Esophagus squamous epithelium (tissue), 5 donors: ENCODE measurements at places on chromosomes 11 and 22. TPM values are rescaled to one million over a fixed set of nuclear protein-coding genes. Genes with fewer than 3 reads are reported as not detected.
A peak's percentile ranks its signal among the peaks of the same experiment; 100 is the strongest.

DNA sequence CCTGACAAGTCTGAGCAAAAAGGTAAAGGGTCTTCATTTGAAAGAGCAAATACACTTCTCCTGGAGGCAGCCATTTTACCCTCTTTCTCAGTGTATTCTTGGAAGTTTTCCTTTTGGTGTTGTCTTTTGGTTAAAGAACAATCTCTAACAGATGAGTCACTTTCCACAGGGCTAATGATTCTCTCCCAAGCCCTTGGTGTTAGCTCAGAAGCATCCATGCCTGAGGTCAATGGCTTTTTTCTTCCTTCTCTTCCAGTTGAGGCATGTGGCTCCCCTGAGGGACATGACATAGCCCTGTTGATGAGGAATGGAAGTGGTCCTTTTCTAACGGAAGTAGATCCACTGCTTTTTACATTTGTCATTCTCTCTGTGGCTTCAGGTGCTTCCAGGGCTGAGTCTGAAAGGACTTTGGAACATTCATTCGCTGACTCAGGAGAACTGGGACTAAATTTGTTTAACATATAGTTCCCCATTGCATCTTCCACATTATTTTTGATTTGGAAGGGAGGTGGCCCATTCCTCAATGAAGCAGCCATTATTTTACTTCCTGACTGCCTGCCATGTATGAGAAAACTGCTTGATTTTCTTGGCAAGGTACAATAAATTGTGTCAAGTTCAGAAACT lies 13.8 kb upstream of the POGLUT3 start:
- no peaks in the 10 kb centered on the region for H3K27me3 ChIP-seq
- H3K36me3 ChIP-seq: no peaks in the 10 kb centered on the region
- H3K27ac ChIP-seq: no peak overlapping the region
- H3K4me3 ChIP-seq: no peak overlapping the region

DNA sequence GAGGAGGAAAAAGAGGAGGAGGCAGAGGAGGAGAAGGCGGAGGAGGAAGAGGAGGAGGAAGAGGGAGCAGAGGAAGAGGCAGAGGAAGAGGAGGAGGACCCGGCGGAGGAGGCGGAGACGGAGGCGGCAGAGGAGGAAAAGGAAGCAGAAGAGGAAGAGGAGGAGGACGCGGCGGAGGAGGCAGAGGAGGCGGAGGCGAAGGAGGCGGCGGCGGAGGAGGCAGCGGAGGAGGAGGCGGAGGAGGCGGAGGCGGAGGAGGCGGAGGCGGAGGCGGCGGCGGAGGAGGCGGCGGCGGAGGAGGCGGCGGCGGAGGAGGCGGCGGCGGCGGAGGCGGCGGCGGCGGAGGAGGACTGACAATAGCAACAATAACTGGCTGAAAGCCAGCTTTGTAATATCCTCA lies 616.6 kb downstream of the TBC1D22A start:
- H3K36me3 ChIP-seq: no peaks in the 10 kb centered on the region
- H3K4me1 ChIP-seq: no peaks in the 10 kb centered on the region

DNA sequence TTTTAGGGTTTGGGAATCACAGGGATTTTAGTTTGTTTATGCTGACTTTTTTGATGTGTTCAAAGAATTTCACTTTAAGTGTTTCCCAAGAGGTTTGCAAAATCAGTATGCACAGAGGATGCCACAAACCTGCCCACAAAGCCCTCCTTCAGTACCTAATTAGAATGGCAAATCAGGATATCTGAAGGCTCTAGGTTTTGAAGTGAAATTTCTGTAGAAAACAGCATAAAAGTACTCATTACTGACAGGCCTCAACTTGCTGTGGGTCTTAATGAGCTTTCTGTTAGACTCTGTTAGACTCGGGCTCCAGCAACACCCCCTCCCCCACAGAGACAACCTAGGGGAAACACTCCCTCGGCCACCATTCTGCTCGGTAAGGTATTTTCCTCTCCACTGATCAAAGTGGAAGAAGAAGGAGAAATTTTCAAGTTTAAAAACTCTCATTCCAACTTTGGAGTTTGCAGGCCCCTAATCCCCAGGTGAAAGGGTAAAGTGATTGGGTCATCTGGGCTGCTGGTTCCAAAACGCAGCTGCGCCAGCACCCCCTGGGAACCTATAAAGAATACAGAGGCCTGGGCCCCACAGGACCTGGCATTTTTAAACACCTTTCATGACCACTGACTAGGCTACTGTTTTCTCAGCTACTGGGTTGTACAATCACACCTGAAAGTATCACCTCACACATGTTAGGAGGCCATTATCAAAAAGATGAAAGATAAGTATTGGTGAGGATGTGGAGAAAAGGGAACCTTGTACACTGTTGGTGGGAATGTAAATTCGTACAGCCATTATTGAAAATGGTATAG lies 67.5 kb downstream of the PLEKHA7 start:
- H3K4me3 ChIP-seq: no peak overlapping the region
- no peaks in the 10 kb centered on the region for H3K4me1 ChIP-seq
- no peak for DNase-seq
- H3K36me3 ChIP-seq: no peaks in the 10 kb centered on the region
- no peak overlapping the region for H3K27ac ChIP-seq
- no peaks in the 10 kb centered on the region for H3K27me3 ChIP-seq

DNA sequence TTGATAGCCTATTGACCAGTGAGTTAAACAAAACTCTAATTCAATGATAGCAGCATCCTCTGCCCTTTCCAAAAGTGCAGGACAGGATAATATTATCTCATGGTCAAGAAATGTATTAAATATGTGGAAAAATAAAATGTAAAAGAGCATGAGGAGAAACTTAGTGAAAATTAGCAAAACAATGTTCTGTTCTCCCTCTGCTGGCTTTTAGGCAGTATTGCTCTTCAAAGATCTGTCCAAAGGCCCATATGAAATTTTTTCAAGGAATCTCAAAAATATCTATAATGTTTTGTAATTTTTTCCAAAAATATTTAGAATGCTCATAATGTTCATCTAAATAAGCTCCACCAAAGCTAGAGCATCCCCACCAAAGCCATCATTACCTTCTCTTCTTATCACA lies 8.3 kb upstream of the ARL14EP start:
- H3K36me3 ChIP-seq: no peaks in the 10 kb centered on the region
- no peaks in the 10 kb centered on the region for H3K4me1 ChIP-seq
- H3K27ac ChIP-seq: no peak overlapping the region
- no peak overlapping the region for H3K4me3 ChIP-seq

GRCh38 chr11:12725055-12725862 lies 51.0 kb downstream of the TEAD1 start:
- H3K4me1 ChIP-seq: peaks cover 85% of the 10 kb centered on the region
- no peak overlapping the region for H3K4me3 ChIP-seq
- H3K36me3 ChIP-seq: no peaks in the 10 kb centered on the region
- H3K27me3 ChIP-seq: no peaks in the 10 kb centered on the region
- DNase-seq: no peak
- peak overlapping the region; percentile 91 for H3K27ac ChIP-seq

GRCh38 chr11:898540-899190 lies 11.9 kb downstream of the CHID1 start:
- H3K27me3 ChIP-seq: no peaks in the 10 kb centered on the region
- peaks cover 49% of the 10 kb centered on the region for H3K36me3 ChIP-seq

DNA sequence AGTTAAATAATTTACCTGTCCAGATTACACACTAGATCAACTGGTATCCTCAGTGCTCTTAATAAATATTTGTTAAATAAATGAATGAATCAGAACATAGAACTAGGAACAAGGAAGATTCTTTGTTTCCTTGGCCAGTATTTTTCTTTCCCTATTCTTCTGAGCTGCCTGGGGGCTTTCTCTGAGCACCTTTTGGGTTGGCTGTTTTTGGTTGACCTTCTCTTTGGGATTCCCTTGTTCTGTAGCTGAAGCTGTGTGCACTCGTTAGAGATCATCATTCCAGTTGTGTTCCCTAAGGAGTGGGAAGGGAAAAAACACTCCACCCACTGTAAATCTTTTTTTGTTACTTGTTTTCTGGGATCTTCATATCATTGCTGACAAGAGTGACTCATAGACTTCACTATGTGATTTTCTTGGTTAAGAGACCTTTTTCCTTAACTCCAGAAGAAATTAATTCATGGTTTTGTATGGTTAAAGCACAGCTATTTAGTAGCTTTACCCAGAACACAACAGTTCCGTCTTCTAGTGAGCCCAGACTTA lies 84.3 kb downstream of the STIM1 start:
- H3K27me3 ChIP-seq: no peaks in the 10 kb centered on the region
- H3K4me3 ChIP-seq: no peak overlapping the region
- peaks cover 96% of the 10 kb centered on the region for H3K4me1 ChIP-seq
- H3K36me3 ChIP-seq: no peaks in the 10 kb centered on the region
- DNase-seq: no peak

GRCh38 chr11:57403802-57404147 lies 13.3 kb upstream of the PRG2 start:
- no peak for DNase-seq
- H3K27ac ChIP-seq: no peak overlapping the region
- H3K4me3 ChIP-seq: no peak overlapping the region
- H3K27me3 ChIP-seq: no peaks in the 10 kb centered on the region

DNA sequence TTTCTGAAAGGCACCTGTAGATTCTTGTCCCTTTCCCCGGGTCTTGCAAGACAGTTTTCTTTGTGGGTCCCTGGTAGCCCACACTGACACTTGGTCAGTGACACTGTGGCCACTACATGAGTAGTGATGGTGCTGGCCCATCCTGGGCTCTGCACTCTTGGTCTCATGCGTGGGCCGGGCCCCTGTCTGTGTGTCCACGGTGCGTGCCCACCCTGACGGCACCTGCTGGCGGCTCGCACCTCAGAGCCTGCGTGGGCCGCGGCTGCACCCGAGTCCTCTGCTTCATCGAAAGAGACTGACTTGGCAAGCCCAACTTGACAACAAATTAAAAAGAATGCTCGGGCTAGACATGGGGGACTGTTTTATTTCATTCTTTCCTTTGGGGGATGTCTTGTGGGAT lies 37.5 kb downstream of the ADAMTS15 start:
- no peak overlapping the region for H3K4me3 ChIP-seq
- DNase-seq: no peak
- no peaks in the 10 kb centered on the region for H3K36me3 ChIP-seq
- H3K4me1 ChIP-seq: no peaks in the 10 kb centered on the region
- H3K27me3 ChIP-seq: no peaks in the 10 kb centered on the region

- no peak overlapping the region for H3K4me3 ChIP-seq
- H3K4me1 ChIP-seq: peaks cover 5% of the 10 kb centered on the region
- no peak overlapping the region for H3K27ac ChIP-seq
- no peak for DNase-seq
These were observed 18.0 kb upstream of the IL17REL start for GRCh38 chr22:50030297-50031188.

GRCh38 chr11:27524155-27524554 lies 17.6 kb upstream of the LIN7C start:
- no peaks in the 10 kb centered on the region for H3K27me3 ChIP-seq
- no peak for DNase-seq
- peak overlapping the region; percentile 80 for H3K27ac ChIP-seq
- no peak overlapping the region for H3K4me3 ChIP-seq

GRCh38 chr11:94803491-94803890 lies 35.3 kb downstream of the AMOTL1 start:
- peaks cover 13% of the 10 kb centered on the region for H3K36me3 ChIP-seq
- no peaks in the 10 kb centered on the region for H3K27me3 ChIP-seq
- peaks cover 10% of the 10 kb centered on the region for H3K4me1 ChIP-seq
- H3K4me3 ChIP-seq: no peak overlapping the region

DNA sequence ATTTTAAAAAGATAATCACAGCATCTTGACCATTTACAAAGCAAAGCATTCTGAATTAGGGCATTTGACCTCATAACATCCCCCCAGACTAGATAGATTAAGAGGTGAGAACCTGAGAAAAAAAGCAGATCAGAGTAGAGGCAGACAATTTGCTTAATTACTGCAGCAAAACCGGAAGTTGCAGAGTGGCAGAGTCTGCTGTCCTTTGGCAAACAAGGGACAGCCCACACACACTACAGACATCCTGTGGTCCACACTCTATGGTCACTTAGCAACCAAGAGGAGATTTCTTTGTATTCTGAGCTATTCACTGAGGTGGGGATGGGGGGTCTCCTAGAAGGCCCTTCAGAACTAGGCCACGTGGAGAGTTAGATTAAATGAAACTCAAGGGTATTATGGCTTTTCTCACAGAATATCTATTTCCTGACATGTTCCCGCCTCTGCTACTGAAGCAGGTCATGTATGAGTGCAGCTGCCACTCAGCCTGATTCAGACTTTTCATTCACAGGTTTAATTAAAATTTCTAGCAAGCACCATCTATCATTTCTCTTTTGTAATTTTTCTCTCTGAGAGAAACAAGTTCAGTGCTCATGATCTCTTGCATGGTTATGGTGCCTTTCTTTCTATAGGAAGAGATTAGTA lies 48.5 kb downstream of the SVIP start:
- no peaks in the 10 kb centered on the region for H3K4me1 ChIP-seq
- DNase-seq: no peak
- no peaks in the 10 kb centered on the region for H3K27me3 ChIP-seq
- no peak overlapping the region for H3K4me3 ChIP-seq
- H3K27ac ChIP-seq: no peak overlapping the region

- no peak for DNase-seq
- no peak overlapping the region for H3K27ac ChIP-seq
- H3K4me3 ChIP-seq: no peak overlapping the region
- no peaks in the 10 kb centered on the region for H3K27me3 ChIP-seq
These were observed 8.2 kb downstream of the DPF2 start for GRCh38 chr11:65341856-65342255.

DNA sequence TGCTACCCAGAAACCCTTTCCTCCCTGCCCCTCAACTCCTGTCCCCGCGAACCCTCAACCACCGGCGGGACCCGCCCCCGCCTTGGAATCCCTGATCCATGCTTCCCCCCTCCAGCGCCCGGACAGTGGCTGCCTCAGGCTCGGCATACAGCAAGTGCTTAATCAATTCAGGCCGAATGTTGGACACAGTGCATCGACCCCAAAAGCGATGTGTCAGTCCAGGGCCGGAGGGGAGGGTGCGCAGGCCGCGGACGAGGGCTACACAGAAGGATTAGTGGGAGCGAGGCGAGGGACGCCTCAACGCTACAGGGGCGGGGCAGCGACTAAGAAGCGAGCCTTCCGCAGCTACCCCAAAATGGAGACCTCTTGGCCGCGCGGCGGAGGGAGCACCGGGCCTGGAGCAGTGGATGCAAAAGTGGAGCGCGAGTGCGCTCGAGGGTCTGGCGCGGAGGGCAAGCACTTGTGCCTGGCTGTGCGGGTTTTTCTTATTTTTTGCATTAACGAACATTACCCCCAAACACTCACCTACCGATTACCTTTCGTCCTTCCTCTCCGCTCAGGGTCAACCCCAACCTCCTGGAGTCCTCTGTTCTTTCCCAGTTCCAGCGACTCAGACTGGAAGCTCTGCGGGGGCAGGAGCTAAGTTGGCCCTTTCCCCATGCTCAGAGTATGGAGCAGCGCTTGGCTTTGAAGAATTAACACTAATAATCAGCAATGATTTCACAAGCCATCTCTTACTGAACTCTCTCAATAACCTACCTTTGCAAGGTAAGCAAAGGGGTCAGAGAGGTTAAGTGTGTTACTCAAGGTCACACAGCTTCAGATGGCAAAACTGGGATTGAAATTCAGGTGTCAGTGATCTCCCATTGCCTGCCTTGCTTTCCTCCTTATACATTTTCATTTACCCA lies 30.0 kb upstream of the WNT11 start:
- no peaks in the 10 kb centered on the region for H3K27me3 ChIP-seq
- DNase-seq: no peak
- H3K4me1 ChIP-seq: peaks cover 34% of the 10 kb centered on the region
- no peaks in the 10 kb centered on the region for H3K36me3 ChIP-seq
- H3K4me3 ChIP-seq: peak overlapping the region; percentile 80

MUC6 gene
- 0.19 TPM for total RNA-seq

FAM83F gene
- 26.9 TPM for total RNA-seq

MGAT3 gene
- 1.3 TPM for total RNA-seq

BATF2 gene
- total RNA-seq: 0.38 TPM

ACRV1 gene
- total RNA-seq: not detected

MS4A13 gene
- total RNA-seq: not detected

KLHDC7B gene
- total RNA-seq: 0.42 TPM

SPON1 gene
- total RNA-seq: 5.9 TPM
